Fibroblast of mammary gland (primary cell): ENCODE measurements at places on chromosomes 4 and X.

DNA sequence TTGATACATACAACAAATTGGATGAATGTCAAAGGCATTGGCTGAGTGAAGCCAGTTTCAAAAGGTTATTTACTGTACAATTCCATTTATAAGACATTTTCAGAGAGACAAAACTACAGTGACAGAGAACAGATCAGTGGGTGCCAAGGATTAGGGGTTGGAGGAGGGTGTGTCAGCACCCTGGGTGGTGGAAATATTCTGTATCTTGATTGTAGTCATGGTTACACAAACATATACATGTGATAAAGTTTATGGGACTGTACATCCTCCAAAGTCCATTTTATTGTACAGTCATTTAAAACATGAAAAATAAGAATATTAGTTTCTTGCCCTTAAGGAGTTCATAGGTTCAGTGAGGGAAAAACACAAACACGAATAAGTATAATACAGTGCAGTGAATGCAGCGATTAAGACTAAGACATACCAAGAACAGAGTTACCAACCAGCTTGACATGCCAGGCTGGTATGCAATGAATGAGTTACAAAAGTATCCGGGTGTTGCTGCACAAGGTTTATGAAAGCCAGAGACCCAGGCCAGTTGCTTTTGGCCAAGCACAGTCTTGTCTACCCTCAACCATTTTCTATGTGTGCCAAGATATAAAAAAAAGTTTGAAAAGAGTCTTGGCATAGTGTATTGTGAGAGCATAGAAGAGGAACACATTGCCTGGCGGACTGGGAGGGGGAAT, 123.6 kb downstream of the MSL3 start:
- DNase-seq: no peak

DNA sequence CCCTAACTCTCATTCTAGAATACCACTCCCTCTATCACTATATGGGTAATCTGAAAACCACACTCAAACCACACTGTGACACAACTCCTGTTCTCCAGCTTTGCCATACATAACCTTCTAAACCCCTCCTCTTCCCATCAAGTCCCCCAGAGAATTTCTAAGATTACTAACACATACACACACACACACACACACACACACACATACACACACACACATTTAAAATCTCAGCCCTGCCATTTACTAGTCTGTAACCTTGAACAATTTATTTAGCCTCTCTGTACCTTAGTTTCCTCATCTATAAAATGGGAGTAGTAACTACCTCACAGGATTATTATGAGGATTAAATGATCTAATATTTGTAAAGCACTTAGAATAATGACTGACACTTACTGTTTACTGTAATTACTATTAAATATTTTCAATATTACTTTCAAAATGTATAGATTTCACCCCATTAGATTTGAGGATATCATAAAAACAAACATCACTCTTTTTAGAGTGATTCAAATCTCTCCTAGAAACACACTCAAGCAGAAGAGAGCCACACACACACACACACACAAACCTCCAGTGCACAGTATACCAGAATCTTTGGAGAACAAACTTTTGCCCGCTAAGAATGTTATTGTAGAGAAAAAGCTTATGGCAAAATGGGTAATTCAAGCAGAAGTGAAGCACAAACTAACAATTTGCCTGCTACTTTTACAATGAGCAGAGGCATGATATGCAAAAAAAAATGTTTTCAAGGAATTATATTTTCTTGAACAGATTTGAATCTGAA, 3.8 kb downstream of the ANKRD50 start:
- DNase-seq: peak; percentile 47

DNA sequence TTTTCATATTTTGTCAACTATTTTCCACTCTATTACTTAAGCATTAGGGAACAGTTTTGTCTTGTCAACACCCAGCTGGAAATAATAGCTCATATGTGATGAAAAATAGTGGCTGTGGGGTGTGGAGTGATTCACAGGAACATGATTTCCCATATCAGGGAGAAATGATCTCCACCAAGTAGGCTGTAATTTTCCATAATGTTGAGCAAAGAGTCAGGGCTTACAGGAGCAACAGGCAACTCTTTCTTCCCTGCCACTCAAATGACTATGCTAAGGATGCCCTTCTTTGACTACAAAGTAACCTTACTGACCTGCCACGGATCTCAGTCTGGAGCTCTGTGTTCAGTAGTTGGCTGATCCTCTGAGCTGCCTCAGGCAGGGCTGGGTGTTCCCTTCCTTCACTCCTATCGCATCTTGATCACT, 90.0 kb upstream of the GATB start:
- DNase-seq: peak; percentile 89

GRCh38 chr4:11505221-11505971, 76.7 kb upstream of the HS3ST1 start:
- no peak for DNase-seq

GRCh38 chr4:153725136-153725830, 34.5 kb downstream of the RNF175 start:
- DNase-seq: peak; percentile 64

GRCh38 chrX:19964017-19964710, 26.7 kb downstream of the BCLAF3 start:
- DNase-seq: peak; percentile 1

GRCh38 chr4:31787701-31788100, 1067.5 kb downstream of the PCDH7 start:
- DNase-seq: no peak
